ENCODE measurements at places on chromosomes 3 and 15.

DNA sequence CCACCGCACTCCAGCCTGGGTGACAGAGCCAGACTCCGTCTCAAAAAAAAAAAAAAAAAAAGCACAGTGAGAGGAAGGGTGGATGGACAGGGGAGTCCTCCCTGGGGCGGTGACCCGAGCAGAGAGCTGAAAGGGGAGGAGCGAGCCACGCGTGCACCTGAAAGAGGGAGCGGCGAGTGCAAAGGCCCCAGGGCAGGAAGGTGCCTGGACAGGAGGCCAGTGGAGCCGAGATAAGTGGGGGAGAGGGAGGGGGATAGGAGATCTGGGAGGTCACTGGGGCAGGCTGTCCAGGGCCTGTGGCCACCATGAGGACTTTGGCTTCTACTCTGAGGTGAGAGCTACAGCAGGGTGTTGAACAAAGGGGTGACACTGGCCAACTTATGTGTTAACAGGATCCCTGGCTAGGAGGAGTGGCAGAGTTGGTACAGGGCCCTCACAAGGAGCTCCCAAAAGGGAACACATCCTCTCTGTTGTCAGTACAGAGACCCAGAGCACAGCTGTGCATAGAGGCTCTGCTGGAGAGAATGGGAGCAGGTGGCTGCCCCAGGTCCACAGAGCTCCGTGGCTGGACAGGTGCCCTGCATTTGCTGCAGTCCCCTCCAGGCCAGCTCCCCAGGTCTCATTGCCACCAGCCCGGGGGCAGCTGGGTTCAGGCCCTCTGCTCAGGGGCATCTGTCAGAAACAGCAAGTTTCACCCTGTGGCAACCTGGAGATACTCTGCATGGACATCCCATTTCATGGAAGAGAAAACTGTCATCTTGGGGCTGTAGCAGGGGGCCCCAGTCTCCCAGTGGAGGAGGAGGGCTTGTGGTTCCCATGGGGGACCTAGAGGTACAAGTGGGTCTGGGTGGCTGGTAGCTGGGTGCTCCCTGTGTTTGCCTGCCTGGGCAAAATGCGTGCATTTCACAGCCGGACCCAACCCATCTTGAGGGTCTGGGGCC is 28.5 kb downstream of the FBLN2 start:
- no peak for DNase-seq

DNA sequence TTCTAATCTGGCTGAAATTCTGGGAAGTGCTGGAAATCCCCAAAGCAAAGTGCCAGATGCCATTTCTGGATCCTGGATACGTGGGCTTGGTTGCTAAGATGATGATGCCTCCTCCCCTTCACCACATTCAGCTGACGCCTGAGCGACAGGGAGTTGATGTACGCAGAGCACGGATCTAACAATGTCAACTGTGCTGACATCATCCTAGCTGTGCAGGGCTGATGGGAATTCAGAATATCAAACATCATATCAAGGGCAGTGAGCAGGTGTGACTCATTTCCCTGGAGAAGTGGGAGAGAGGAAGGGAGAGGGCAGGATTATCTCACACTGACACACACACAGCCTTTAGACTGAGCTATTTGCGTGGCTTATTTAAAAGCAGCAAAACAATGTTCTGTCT is 92.6 kb upstream of the ZBTB20 start:
- DNase-seq = no peak

DNA sequence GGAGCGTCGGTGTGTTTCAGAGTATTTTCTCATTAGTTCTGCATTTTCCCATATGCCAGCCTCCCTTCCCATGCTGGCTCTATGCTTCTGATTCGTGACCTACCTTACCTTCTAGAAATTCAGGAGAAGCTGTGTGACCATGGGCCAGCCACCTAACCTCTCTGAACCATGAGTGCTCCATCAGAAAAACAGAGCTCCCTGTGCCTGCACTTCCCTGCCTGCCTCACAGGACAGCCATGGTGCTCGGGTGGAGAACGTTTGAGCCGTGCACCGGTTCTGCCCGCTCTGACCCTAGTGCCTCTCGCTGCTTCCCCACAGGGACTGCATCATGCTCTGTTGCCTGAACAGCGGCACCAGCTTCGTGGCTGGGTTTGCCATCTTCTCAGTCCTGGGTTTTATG is 74.5 kb upstream of the SLC6A1 start:
- DNase-seq = no peak

DNA sequence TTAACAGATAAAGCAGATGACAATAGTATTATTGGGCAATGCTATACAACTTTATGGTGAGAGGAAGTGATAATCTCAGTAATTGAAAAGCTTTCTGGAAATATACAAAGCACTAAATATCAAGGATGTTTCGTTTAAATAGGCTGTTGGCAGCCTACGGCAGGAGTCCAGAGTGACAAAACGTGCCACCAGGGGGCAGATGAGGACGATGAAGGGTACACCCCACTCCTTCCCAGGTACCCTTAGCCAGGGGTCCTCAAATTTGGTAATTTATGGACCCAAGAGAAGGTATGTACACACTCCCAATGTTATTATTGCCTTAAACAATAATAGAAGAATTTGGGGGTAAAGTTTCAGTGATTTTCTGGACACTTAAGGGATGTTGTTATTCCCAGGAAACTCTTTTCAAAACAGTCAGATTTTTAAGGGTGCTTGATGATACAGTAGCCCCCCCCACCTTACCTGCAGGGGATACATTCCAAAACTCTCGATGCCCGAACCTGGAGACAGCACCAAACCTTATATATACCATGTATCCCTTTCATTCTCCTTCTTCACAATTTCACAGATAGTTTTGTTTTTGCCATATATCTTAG is 1.4 kb upstream of the MAGEL2 start:
- DNase-seq = no peak

GRCh38 chr3:38283810-38284755 is 2.0 kb downstream of the SLC22A14 start:
- no peak for DNase-seq

DNA sequence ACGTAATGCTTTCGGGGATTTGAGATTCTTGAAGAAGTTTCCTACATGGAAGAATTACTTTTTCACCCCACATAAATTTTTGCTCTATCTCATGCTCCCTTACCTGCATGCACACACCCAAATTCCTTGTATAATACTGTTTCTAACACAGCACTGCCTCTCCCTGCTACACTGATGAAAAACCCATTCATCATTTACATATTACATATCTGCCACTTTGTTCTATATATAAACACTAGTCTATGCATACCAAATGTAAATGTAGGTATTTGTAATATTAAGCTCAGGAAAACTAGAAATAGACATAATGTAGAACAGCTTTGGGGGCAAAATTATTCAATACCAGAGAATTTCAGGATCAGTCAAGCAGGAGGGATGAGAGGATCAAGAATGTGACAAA is 182.6 kb upstream of the SEMA6D start:
- DNase-seq = no peak

DNA sequence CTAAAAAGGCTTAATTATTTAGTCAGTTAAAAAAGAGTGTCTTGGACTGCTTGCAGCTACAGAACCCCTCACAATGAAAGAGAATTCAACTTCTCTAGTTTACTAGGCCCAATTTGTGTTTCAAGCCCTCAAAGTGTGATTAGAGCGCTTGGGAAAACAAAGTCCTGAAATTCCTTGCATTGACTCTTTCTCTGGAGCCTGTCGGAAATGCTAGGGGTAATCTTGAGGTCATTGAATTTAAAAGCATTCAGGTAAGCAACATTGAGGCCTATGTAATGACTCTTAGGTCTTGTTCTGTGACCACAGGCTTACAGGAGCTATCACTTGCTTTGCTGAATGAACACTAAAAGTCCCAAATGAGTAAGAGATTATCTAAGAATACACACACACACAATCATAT is 186.0 kb downstream of the NLGN1 start:
- no peak for DNase-seq

GRCh38 chr3:127865941-127866340 is 43.6 kb upstream of the MGLL start:
- DNase-seq = peak; percentile 6

GRCh38 chr3:132315851-132316250 is 1.4 kb upstream of the ACP3 start:
- DNase-seq = no peak

- DNase-seq = no peak
These were observed 47.1 kb upstream of the BNIP2 start for GRCh38 chr15:59736181-59736580.

DNA sequence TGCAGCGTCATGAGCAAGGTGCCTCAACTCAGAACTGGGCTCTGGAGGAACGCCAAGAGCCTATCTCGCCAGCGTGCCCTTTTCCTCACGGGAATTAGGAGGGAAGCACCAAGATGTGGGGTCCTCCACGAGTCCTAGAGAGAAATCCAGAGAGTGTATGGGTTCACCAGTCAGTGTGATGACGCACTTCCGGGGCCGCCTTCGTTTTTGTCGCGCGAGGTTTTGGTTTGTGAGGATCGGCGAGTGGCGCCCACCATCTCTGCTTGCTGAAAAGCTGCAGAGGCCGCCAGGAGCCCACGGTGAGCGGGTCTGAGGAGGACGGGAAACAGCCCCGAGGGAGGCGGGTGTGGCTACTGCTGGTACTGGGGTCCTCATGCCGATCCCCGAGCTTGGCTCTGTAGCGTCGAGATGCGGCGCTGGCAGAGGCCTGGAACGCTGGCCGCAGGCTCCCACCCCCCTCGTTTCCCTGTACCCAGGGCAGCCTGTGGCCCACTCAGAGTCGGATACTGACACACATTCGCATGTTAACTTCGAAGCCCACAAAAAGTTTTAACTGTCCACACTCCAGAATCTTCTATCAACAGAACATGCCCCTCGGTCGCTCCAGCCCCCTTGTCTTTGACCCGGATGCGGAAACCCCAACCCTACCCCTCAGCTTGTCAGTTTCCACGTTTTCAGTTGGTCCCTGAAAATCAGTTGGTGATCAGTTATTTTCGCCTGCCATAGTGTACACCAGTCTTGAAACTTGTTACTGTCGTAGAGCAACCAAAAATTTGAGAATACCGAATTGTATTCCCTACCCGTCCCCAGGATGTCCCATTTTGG is 30.4 kb downstream of the ZNF662 start:
- DNase-seq = no peak

GRCh38 chr3:29236146-29236840 is 44.6 kb upstream of the RBMS3 start:
- DNase-seq = no peak

DNA sequence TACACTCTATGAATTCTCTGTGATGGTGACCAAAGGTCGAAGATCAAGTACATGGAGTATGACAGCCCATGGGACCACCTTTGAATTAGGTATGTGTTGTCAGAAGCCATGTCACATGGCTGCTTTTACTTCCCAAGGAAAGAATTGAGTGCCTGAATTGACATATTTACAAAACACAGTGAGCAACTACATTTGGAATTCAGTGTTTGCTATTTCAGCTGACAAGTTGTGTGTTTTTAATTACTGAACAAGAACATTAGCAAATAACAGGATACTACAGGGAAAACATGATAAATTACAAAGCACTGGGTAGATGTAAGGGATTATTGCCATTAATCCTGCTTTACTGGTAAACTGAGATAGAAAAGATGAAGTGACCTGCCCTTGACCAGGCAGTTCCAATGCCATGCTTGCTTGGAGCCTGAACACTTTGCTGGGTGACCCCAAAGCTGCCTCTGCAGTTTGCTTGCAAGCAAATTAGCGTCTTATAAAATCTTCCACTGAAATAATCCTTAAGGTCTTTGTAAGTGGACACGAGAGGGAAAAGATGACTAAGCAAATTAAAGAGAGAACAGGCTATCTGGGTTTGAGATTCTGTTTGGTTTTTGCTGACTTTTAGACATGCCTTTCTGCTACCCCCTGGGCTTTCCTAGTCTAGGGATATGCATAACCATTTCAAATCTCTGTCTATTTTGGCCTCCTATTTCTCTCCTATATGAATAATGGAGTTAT is 98.2 kb downstream of the HCN4 start:
- no peak for DNase-seq

DNA sequence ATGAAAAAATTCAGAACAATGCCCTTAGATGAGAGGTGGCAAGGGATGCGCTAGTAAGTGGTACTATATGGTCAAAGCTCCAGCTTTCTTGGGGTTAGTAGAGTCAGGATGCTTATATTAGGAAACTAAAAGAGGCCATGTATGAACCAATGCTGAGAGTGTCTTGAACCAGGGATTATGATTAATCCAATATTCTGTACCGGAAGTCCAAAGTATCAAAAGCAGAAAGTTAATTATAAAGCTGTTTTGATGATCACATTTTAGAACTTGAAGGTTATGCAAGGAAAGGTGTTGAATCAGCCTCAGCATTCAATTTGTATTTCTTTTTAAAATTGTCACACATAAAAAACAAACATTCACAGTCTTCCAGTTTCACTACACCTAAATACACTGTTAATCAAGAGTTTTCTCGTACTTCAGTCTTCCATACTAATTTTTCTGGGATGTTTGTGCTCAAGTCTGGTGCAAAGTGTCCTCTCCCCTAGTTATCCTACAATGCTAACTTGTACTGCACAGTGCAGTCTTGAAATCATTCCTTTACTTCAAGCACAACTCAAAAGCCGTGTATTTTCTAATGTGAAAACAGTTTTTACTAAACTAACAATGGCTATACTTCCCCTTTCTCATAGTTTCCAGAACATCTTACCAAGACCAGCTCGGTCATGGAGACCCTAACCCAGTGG is 10.7 kb upstream of the FAH start:
- no peak for DNase-seq

- no peak for DNase-seq
These were observed 19.9 kb downstream of the SMAD6 start for GRCh38 chr15:66721954-66722353.

Measured in NK-92 treated with Interleukin-12 subunit alpha and Interleukin-12 subunit beta, amount 100 ng/mL, for 24 hours (cell line).